ENCODE measurements at places on chromosomes 4 and X. TPM values are rescaled to one million over a fixed set of nuclear protein-coding genes. Genes with fewer than 3 reads are reported as not detected.

KLB gene
- total RNA-seq = 2.2 TPM

ESX1 gene
- total RNA-seq = not detected

DNA sequence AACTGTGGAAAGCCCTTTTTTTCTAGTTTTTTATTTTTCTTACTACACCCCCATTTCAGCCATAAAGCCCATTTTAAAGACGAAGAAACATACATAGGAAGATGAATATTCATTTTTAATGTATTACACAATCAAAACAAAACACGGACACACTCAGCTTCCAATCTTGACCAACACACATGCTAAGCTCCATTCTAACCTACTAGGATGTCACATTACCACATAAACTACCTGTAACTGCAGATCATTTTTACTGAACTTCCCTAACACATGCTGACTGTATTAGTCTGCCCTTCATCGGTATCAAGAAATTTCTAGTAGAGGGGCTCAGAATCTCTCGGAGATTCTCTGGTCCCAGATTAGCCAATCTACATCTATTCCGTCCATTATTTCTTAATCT, 1.8 kb downstream of the CCNI start:
- peaks cover 13% of the 10 kb centered on the region for H3K4me1 ChIP-seq
- H3K27me3 ChIP-seq = no peaks in the 10 kb centered on the region
- peak overlapping the region; percentile 78 for H3K4me3 ChIP-seq
- no peak for DNase-seq
- H3K36me3 ChIP-seq = no peaks in the 10 kb centered on the region
- H3K27ac ChIP-seq = peak overlapping the region; percentile 99

DNA sequence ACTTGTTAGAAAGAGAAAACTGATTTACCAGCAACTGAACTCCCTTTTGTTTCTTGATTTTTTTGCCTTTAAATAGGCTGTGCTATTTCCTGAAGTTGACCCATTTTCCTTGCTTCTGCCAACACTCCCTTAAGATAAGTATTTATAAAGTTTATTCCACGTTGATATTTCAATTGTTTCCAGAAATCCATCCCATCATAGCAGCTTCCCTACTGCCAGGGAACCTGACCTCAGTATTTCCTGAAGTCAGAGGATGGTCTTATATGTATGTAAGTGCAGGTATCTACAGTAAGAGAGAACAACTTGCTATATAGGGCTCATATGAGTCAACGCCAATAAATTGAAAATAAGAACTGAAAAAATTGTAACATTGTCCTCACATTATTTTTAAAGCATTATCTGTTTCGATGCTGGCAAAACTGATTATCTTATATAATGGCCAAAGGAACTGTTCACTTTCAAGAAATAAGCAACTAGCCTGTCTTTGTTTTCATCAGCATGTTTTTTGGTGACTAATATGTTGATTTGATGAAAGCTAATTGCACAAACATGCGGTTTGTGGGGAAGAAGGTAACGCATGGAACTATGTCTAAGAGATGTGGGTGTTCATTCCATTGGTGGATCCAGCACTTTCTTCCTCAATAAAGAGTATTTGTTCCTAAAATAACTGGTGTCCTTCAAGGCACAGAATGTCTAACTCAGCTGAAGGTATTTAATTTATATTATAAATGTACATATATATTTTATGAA, 4.7 kb downstream of the LIMCH1 start:
- DNase-seq = no peak
- no peak overlapping the region for H3K4me3 ChIP-seq
- peak overlapping the region; percentile 77 for H3K27ac ChIP-seq
- H3K4me1 ChIP-seq = no peaks in the 10 kb centered on the region
- no peaks in the 10 kb centered on the region for H3K27me3 ChIP-seq

DNA sequence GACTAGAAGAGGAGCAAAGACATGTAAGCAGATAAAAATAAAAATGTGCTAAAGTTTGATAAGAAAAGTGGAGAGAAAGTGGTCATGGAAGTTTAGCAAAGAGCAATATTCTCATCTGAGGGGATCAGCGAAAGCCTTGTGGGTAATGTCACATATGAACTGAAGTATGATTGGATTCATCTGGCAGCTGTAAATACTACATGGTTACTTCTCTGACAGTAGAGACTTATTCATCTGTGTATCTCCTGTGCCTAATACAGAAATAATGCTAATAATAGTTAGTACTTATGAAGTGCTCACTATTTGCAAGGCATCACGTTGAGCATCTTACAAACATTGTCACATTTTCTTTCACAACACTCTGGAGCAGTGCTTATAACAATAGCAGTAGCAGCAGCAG, 8.9 kb upstream of the IGSF1 start:
- DNase-seq = no peak
- no peak overlapping the region for H3K4me3 ChIP-seq
- H3K27me3 ChIP-seq = peaks cover 6% of the 10 kb centered on the region
- H3K4me1 ChIP-seq = no peaks in the 10 kb centered on the region
- H3K27ac ChIP-seq = no peak overlapping the region
- H3K36me3 ChIP-seq = no peaks in the 10 kb centered on the region

DNA sequence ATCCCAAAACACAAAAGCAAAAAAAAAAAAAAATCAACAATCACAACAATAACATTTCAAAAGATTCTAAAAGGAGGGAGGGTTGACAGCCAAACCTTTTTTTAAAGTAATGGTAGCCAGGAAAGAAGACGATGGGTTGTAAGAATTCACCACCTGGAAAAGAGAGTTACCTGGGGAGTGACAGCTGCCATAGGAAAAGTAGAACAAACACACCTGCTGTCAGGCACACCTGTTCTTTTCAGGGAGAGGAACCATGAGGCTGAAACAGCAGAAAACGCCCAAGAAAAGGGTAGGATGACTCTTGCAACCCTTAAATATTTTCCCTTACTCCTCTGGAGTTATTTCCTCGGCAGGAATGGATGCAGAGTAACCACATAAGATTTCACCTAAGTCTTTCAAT, 388.4 kb upstream of the TEX13C start:
- H3K27ac ChIP-seq = no peak overlapping the region
- no peak overlapping the region for H3K4me3 ChIP-seq
- H3K36me3 ChIP-seq = no peaks in the 10 kb centered on the region
- H3K4me1 ChIP-seq = no peaks in the 10 kb centered on the region
- DNase-seq = no peak
